NCI-H460 (cell line): ENCODE measurements at places on chromosomes 3 and 15. TPM values are rescaled to one million over a fixed set of nuclear protein-coding genes. Genes with fewer than 3 reads are reported as not detected.

- no peak for DNase-seq
Measured at GRCh38 chr3:24315356-24315755, 179.3 kb downstream of the THRB start.

DNA sequence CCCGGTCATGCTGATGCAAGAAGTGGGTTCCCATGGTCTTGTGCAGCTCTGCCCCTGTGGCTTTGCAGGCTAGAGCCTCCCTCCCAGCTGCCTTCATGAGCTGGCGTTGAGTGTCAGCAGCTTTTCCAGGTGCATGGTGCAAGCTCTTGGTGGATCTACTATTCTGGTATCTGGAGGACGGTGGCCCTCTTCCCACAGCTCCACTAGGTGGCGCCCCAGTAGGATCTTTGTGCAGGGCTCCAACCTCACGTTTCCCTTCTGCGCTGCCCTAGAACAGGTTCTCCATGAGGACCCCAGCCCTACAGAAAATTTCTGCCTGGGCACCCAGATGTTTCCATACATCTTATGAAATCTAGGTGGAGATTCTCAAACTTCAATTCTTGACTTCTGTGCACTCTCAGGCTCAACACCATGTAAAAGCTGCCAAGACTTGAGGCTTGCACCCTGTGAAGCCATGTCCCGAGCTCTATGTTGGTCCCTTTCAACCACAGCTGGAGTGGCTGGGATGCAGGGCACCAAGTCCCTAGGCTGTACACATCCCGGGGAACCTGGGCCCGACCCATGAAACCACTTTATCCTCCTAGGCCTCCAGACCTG lies 238.4 kb upstream of the MDFIC2 start:
- peak; percentile 20 for DNase-seq

- DNase-seq, result no peak
Measured at GRCh38 chr15:98843844-98844243, 163.7 kb downstream of the PGPEP1L start.

- no peak for DNase-seq
Measured at GRCh38 chr3:114111060-114111770, 54.7 kb downstream of the QTRT2 start.

- DNase-seq, result no peak
Measured at GRCh38 chr3:122515870-122516269, 1.1 kb upstream of the KPNA1 start.

DNA sequence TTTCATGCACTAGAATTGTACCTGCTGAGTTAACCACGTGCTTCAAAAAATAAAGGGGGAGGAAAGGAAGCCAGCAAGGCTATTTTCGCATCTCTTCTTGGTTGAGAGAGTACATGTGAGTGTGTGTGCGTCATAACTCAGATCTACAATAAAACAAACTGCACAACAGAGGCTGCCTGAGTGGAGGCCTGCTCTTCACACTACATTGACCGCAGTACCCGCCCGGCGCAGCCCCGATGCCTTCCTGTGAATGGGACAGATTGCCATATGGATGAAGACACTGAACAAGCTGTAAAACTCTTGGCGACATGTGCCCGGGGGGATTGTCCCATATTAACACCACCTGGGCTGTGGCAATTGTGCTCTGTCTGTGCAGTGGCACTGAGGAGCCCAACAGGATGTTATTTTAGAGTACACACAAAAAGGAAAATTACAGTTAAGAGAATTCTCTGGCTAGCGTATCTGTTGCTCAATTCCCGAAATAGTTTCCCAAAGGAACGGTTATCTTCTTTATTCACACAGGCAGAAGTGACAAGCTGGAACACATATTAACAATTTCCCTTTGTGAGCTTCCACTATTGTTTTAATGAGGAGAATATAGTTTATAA lies 551.5 kb downstream of the FOXP1 start:
- DNase-seq, result no peak

DNA sequence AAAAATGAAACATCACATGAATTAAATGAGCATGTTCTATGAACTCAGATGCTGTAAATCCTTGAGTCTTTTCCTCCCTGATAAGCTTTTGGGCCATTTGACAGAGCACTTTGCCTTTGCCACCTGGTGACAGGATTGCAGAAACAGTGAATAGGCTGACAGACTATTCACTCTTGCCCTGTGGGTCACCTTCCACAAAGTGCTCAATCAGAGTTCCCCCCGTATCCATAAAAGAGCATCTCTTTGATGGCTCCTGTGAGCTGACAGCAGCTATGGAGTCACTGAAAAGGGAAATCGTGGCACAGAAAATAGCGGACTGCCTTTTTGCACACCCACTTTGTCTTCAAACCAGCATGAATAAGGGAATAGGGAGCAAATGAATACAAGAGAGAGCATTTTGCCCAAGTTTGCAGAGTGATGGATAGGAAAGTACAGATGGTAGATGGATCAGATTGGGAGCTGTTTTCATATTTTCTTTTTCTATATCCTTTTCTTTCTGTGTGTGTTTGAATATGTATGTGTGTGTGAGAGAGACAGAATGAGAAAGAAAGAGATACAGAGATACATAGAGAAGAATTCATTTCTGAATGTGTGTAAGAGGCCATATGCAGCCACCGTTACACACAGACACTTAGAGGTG lies 37.8 kb upstream of the GOLM2 start:
- DNase-seq, result no peak

DNA sequence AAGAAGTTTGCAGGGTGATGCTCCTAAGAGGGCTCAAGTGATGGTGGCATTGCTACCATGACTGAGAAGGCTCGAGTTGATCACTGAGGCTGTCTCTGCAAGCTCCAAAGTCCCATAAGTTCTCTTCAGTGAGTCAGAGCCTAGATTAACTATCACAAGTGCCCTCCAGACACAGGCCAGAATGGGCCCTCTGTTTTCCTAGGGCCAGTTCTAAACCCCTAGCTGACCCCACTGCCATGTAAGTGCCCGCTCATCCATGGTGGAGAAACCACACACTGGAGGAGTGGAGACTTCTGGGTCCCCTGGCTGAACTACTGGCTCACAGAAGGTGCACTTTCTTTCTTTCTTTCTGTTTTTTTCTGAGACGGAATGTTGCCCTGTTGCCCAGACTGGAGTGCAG lies 87.6 kb upstream of the WNT5A start:
- no peak for DNase-seq

DNA sequence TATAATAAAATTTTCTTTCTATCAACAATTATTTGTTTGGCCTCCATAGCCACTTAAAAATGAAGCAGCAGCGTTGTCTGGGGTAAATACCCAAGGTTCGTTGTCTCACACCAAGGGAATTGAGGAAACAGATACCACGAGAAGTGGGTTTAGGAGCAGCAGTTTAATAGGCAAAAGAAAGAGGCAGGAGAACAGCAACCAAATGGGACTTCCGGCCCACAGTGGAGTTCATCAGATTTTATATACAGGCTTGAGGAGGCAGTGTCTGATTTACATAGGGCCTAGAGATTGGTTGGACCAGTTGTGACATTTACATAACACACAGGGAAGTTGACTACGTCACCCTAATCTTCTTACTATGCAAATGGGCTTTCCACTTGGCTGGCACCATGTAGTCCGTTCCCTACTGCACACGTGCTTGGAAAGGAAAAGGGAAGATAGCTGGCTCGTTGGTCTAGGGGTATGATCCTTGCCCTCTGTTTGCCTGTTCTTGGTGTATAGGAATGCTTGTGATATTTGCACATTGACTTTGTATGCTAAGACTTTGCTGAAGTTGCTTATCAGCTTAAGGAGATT lies 61.5 kb upstream of the SETMAR start:
- DNase-seq, result no peak

DNA sequence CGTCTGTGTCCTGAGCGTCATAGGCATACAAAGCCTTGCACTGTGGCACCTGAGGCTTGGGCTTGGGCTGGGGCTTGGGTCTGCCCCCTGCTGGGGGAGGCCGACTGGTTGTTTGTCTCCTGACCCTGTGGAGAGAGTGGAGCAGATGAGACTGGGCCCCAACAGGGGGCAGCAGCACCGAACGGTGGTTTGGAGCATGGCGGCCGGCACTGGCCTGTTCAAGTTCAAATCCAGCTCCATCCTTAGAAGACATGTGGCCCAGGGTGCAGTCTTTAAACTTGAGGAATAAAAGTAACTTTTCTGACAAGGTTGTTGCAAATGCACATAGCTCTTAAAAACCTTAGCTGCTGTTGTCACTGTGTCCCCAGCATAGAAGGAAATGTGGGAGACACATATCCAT lies 33.3 kb downstream of the CCNB2 start:
- peak; percentile 29 for DNase-seq

- no peak for DNase-seq
Measured at GRCh38 chr15:69515926-69516325, 63.3 kb downstream of the RPLP1 start.

DNA sequence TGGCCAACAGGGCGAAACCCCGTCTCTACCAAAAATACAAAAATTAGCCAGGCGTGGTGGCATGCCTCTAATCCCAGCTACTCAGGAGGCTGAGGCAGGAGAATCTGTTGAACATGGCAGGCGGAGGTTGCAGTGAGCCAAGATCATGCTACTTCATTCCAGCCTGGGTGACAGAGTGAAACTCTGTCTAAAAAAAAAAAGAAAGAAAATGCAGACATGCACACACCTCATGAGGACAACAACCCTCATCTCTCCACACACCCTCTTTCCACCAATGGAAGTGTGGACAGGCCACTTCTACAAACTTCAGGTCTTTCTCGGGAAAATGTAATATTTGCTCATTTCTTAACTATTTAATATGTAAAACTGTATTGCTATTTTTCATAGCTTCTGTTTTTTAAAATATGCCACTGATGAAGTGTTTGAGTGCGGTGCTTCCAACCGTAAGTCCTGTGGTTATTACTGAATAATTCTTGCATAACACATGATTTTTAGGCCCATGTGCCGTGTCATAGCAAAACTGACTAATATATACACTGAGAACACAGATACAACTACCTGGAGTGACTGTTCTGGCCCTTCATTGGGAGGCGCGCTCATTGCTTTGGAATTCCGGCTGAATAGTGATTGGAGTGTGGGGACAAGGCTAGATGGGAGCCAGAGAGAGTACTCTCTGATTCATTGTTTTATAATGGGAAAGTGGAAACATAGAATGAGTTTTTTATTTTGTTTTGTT lies 23.1 kb downstream of the LRRC31 start:
- DNase-seq, result no peak

GRCh38 chr15:68818066-68818768 lies 2.5 kb downstream of the ANP32A start:
- no peak for DNase-seq

DNA sequence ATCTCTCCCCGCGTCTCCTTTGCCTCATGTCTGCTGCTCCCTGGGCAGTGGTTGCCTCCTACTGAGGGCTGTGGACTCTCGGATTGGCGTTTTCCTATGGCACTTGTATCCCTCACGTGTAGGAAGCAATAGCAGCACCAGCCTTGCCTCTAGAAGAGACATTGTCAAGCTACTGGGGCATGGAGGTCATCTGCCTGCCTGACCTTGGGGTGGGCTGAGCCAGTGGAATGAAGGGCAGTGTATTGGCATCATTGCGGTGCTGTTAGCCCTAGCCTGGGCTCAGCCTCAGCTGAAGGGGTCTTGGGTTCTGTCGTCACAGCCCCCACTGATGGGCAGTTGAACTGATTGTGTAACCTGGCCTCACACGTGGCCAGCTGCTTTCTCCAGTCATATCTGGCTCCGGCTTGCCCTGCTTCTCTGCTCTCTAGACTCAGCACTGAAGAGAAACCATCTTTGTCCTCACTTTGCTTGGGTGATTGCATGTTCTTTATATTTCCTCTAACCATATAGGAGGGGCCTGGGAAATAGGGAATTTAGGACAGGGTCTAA lies 8.1 kb downstream of the ABCF3 start:
- DNase-seq, result no peak

DNA sequence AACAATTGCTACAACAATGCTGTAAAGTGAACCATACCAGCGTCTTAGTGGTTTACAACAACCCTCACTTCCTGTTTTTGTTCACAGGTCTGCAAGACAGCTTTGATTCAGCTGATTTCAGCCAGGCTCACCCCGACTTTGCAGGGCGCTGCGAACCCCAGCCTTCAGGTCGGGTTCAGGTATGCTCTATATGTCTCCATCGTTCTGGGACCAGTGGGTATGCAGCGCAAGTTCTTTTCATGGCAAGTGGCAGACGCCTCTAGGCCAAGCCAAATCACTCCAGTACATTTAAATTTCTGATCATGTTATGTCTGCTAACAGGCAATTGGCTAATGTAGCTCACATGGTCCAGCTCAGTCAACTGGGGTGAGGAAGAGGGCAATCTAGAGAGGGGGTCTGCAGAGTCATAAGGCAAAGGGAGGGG lies 52.4 kb upstream of the RGMA start:
- no peak for DNase-seq

GRCh38 chr15:40333922-40334492 lies 6.7 kb downstream of the CCDC9B start:
- no peak for DNase-seq

- peak; percentile 31 for DNase-seq
Measured at GRCh38 chr3:32018757-32019564, 37.4 kb downstream of the ZNF860 start.

GRCh38 chr3:124034016-124034843 lies 42.3 kb upstream of the ROPN1 start:
- no peak for DNase-seq

DNA sequence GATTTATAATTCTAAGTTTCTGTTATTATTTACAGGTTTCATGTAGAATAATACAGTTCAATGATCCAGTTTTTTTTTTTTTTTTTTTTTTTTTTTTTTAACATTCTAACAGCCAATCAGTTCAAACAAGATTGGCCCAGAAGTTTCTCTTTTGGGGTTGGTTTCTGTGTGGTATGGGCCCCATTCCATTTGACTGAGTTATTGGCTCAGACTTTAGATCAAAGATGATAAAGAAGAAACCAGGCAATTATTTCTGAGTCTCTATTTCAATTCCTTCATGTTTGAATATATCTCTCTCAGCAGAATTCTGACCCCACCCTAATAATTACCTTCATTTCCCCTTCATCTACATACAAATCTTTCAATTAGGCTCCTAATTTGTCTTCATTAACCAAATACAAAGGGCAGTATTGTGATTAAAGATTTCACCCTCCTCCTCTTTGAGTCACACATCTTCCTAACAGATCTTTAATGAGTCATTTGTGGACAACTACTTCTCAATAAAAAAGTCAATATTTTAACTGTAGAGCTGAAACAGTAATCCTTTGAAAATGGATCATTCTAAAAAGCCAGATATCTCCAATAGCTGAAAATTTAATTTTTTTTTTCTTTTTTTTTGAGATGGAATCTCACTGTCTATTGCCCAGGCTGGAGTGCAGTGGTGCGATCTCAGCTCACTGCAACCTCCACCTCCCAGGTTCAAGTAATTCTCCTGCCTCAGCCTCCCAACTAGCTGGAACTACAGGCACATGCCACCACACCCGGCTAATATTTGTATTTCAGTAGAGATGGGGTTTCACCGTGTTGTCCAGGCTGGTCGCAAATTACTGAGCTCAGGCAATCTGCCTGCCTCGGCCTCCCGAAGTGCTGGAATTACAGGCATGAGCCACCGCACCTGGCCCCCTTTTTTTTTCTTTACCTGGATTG lies 878.8 kb downstream of the NAALADL2 start:
- no peak for DNase-seq

GRK7 gene
- not detected in 2 replicates for total RNA-seq

CSTA gene
- 6.5 and 8.3 TPM in 2 replicates for total RNA-seq

CHRM5 gene
- total RNA-seq, result not detected in 2 replicates

SPESP1 gene
- not detected in 2 replicates for total RNA-seq

PPARG gene
- total RNA-seq, result 19.4 and 19.6 TPM in 2 replicates

CTXN2 gene
- total RNA-seq, result not detected in 2 replicates

ASB14 gene
- total RNA-seq, result 0.05 TPM in 1 of 2 replicates, not detected in the other

ZDHHC19 gene
- total RNA-seq, result not detected in 2 replicates

TOPAZ1 gene
- total RNA-seq, result not detected in 2 replicates
